ENCODE measurements at places on chromosomes 5 and 9.

DNA sequence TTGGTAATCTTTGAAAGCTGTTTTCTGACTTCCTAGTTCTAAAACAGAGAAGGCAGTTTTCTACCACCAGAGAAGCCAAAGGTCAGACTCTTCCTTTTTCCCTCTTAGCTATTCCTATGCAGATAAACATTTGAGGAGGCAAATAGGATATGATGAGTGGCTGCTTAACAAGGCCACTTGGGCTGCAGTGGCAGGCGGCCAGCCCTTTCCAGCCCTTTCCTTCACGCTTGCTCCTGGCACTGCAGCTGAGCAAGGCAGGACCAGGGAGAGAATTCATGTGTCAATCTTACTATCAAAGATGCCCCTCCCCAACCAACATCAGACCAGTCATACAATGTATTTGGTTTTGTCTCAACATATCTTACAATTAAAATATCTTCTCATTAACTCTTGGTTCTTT is 36.8 kb upstream of the RNF38 start:
- DNase-seq = no peak

- no peak for DNase-seq
These were observed 61.1 kb upstream of the ARAP3 start for GRCh38 chr5:141742866-141743851.

- DNase-seq = no peak
These were observed 90.8 kb downstream of the FRMD3 start for GRCh38 chr9:83447351-83447750.

DNA sequence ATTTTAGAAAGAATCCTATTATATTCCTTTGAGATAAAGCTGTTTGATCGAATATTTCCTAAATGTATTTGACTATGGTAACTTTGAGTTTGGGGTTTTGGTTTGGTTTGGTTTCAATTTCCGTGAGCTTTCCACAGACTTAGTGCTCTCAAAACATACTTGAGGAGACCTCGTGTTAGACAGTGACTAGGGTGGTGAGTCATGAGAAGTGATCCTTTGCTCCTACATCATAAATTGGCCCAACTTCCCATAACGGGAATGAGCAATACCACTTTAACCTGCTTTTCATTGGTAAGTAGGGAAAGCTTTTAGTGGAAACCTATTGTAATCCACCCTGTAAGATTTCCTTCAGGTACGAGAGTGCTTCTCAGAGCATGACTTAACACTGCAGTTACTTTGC is 3.8 kb upstream of the RASEF start:
- DNase-seq = no peak

- DNase-seq = no peak
These were observed 38.4 kb upstream of the HAND1 start for GRCh38 chr5:154516475-154516874.

DNA sequence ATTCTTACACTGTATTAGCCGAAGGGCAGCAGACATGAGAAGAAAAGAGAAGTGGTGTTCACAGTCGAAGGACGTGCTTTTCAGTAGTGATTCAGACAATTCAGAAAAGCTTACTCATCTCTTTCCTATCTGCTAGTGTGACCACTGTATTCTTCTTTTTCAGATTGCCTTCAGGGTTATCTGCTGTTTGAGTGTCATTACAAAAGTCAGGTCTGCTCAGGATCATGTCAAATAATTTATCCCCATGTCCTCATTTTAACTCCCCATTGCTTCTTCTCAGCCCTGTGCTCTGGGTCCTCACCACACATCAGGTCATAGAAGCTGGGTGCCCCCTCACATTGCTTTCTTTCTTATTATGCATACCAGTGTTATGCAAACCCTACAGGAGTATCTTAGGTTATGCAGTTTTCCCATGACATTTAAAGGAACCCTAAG is 394.0 kb downstream of the CETN3 start:
- DNase-seq = no peak

DNA sequence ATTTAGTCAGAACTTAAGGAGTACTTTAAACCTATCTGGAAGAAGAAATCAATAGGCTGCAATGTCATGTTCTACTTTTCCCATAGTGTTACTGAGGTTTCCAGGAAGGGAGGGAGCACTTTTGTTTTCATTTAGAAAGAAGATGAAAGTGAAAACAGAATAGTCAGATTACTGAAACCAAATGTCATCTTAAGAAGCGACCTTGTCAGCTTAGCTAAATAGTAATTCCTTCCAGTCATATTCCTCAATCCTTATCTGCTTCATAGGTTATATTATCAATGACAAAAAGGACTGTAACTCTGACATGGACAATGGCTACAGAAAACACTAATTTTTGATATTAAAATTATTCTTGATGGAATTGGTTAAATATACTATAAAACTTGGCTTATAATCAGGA is 27.7 kb downstream of the SAR1B start:
- DNase-seq = no peak

GRCh38 chr5:92605591-92605990 is 975.4 kb downstream of the NR2F1-AS1 start:
- DNase-seq = no peak

DNA sequence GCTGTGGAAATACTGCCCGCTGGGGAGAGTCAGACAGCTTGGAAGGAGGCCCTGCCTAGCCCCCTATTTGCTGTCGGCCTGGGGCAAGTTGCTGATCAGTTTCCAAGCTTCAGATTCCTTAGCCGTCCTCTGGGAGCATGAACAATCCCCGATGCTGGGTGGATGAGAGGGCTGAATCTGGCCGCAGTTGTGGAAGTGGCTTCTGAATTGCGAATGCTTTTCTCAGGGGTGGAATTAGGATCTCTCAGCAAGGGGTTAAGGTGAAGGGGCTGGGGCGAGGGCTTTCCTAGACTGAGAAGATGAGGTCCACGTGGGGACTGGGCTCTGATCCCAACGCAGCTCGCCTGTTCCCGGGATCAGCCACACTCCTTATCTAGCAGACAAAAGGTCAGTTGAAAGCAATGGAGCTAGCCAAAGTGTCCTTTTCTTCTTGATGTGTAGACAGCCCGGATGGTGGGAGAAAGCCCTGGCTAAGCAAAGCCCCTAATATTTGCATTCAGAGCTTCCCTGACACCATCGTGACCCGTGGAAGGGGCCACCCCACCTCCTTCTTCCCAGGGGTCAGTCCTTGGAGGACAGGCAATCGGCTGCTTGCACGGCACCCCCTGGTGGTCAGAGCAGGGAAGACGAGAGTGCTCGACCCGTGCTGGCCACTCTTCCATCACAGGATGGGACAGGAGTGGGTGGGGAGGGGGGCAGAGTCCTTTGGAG is 54.9 kb downstream of the COL15A1 start:
- no peak for DNase-seq

DNA sequence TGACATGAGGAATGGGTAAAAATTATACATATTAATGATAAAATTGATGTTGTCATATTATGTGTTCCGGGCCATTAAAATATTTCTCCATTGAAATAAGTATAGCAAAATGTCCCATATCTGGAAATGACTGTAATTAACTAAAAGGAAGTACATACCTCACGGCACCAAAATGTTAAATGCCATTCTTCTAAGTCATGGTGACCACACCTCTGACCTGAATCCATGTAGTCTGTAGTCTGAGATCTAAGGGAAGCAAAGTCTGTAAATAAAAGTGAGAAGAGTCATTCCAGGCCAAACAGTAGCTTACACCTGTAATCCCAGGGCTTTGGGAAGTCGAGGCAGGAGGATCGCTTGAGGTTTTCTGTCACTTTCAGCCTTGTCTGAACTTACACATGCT is 8.7 kb upstream of the GDA start:
- no peak for DNase-seq

- DNase-seq = no peak
These were observed 63.2 kb downstream of the MEGF10 start for GRCh38 chr5:127353796-127354195.

DNA sequence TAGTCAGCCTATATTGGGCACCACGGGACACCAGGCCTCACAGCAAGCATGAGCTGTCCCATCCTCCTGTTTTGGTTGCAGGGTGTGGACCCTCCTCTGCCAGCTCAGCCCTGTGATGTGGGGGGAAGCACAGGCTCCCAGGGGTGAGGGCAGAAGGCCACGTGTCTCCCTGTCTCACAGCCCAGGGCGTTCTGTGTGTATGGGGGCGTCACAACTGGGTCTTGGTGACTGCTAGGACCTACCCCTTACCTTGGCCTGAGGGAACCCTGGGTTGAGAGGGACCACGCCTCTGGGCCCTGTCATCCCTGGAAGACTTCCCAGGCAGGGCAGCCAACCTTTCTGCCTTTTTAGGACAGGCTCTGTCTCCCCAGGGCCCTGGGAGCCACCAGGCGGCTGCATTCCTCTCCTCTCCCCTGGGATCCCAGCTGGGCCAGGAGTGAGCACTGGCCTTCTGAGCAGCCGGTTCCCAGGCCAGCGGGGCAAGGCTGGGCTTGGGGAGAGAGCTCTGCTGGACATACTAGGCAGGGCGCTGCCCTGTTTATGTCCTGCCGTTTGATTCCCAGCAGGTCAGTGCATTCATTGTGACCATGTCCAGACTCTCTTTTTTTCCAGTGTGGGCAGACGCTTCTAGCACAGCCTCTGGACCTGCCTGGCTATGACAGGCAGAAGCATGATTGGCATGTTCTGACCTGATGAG is 97.4 kb downstream of the DAB2IP start:
- no peak for DNase-seq

DNA sequence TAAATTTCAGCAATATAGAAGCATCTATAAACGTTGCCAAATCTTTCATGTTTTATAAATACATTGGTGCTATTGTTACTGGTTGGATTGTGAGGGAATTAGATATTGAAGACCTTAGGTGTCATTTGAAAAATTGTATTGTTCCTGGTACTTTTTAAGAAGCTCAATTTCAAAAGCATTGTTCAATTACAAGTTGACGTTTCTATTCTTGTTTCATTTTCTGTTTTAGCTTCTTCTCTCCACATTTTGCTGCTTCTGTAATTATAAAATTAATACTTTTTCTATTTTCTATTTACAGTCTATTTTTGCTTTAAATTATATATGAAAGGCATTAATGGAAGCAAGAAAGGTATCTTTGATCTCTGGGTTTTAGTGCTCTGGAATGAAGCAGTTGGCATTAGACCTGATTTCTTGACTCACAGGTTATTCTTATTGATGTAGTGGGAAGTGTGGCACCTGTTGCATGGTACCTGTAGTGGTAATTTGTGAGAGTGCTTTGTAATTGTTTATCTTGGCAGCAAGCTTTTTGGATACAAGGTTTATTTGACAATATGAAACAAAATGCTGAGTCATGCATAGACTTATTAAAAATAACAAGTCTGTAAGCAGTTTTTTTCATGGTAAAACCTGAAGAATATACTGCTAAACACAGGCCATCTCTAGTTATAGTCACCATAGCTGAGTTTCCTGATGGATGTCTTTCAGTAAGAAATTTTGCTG is 13.2 kb downstream of the MACIR start:
- no peak for DNase-seq
